T1000 (cell line): ENCODE measurements at places on chromosomes 11 and 22.

DNA sequence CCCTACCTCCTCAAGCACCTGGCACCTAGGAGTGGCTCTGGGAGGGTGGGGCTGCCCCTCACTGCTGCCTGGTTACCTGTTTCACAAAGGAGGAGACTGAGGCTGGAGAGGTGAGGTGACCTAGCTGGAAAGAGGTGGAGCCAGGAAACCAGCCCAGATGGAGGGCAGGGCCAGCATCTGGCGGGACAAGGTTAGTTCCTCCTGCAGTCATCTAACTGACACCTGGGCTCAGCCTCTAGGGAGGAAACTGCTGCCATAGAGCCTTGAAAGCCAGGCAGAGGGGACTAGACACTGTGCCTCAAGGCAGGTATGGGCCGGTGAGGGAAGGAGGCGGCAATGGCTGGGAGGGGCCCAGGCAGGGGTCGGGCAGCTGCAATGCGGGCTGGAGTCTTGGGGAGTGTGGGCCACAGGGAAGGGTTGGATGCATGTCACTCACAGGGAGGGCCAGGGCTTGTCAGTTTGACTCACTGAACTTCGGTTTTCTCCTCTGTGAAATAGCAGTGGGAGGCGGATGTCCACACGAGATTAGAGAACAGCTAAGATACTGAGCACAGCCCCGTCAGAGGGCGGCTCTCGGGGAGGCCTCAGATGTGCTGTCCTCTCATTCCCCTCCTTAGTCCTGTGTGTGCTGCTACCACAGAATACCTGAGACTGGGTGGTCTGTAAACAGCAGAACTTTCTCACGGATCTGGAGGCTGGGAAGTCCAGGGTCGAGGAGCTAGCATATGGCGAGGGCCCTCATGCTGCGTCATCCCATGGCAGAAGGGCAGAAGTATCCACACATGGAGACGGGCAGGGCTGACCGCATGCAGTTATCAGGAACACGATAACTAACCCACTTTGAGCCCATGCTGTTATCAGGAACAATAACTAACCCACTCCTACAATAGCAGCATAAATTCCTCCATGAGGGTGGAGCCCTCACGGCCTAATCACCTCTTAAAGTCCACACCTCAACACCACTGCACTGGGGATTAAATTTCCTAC lies 16.1 kb downstream of the MGAT3 start:
- no peak for DNase-seq

DNA sequence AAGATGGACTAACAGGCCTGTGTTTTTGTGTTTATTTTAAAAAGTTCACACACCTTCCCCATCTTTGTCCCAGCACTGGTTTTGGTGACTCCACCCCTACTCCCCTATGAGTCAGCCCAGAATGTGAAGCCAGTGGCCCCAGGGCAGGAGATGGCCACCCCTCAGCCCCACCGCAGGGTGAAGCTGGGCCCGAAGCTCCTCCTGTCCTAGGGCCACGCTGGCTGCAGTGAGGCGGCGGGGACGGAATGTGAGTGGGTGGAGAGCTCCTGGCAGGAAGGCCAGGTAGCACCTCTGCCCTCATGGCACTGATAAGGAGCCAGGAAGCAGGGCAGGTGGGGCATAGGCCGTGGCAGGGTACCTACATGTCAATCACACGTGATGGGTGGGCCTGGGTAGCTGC lies 39.9 kb downstream of the SGSM3 start:
- DNase-seq: peak; percentile 51

- no peak for DNase-seq
These were observed 285.0 kb downstream of the TTC28 start for GRCh38 chr22:28394513-28395110.

DNA sequence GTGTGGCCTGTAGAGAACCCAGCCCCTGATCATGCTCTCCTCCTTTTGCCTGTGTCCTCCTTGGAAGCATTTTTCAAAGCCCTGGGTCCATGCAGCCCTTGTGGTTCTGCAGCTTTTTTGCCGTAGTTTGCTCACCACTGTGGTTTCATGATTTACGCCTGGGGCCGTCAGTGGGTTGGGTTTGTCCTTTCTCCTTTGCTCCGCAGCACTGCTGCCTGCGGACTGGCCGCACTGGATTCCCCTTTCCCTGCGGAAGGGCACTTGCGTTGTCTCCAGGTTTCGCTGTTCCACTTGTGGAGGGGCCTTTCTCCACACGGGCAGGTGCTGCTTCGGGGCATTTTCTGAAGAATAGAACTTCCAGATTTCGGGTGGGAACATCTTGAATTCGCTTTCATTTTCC lies 1260.9 kb downstream of the BRD1 start:
- DNase-seq: no peak

DNA sequence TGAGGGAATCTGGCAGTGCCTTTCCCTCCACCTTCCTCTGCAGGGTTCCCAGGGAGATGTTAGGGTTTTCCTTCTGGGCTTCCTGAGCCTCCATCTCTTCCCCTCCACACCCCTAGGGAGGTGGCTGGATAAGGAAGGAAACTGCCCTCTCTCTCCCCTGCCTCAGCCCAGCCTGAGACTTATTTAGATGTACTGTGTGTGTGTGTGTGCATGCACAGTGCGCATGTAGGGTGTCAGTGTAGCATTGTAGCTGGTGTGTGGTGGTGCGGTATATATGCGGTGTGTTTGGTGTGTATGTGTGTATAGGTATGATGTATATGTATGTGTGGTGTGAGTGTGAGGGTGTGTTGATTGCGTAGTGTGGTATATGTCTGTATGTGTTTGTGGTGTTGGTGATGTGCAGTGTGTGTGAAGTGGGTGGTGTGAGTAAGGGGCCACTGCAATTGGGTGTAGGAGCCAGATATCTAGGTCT lies 1.5 kb downstream of the FXYD6 start:
- no peak for DNase-seq

GRCh38 chr11:113026778-113027177 lies 65.6 kb downstream of the NCAM1 start:
- no peak for DNase-seq

- no peak for DNase-seq
These were observed 137.7 kb downstream of the WT1 start for GRCh38 chr11:32297611-32298011.

GRCh38 chr22:48044487-48045060 lies 1282.1 kb downstream of the TBC1D22A start:
- no peak for DNase-seq

DNA sequence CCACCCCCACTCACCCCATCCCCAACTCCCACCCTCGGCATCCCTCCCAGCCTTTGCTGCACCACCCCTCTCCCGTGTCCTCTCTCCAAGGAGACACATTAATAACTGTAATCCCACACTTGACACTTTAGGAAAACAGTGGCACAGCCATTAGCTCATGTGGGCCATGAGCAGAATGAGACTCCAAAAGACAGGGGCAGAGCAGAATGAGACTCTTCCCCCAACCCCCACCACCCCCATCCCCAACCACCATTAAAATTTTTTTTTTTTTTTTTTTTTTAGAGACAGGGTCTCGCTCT lies 6.2 kb upstream of the SLCO2B1 start:
- DNase-seq: no peak

DNA sequence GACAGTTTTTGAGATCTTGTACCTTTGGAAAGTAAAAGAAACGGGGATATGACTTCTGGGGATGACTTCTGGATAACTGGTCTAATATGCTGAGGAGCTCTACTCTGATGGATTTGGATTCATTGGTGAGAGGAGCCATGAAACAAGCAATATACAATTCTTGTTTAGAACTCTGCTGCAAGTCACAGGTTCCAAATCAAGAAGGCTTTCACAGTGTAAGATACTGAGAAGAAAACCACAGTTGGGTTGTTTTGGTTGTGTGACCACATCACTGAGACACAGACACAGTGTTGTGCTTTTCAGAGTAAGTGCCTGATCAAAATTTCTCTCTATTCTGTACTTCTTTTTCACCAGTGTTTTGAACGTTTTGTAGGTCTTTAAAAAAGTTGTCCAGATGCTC lies 13.1 kb upstream of the UCP2 start:
- no peak for DNase-seq

GRCh38 chr11:69916806-69917387 lies 97.7 kb upstream of the FGF3 start:
- DNase-seq: no peak

GRCh38 chr11:87223816-87224215 lies 186.1 kb downstream of the TMEM135 start:
- no peak for DNase-seq

DNA sequence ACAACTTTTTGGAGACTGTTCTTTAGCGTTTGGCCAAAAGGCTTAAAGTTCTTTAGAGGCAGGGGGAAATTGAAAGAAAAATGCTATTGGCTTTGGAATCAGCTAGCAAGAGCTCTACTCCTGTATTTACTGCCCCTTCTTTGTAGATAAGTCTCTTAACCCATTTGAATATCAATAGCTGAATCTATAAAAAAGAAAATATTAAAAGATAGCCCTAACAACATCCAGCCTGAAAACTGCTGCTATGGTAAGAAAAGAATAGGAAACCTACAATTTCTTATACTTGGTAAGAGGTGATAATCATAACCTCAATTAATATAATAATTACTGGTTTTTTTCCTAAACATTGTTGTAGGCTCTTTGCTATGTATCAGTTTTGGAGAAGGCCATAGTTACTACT lies at the start of gene OR5B12:
Gene OR5B12 (minus strand): TSS at position 101 of the 400 bp plus-strand sequence. CDS start 2,085 bp downstream, outside the sequence.
- DNase-seq: no peak

DNA sequence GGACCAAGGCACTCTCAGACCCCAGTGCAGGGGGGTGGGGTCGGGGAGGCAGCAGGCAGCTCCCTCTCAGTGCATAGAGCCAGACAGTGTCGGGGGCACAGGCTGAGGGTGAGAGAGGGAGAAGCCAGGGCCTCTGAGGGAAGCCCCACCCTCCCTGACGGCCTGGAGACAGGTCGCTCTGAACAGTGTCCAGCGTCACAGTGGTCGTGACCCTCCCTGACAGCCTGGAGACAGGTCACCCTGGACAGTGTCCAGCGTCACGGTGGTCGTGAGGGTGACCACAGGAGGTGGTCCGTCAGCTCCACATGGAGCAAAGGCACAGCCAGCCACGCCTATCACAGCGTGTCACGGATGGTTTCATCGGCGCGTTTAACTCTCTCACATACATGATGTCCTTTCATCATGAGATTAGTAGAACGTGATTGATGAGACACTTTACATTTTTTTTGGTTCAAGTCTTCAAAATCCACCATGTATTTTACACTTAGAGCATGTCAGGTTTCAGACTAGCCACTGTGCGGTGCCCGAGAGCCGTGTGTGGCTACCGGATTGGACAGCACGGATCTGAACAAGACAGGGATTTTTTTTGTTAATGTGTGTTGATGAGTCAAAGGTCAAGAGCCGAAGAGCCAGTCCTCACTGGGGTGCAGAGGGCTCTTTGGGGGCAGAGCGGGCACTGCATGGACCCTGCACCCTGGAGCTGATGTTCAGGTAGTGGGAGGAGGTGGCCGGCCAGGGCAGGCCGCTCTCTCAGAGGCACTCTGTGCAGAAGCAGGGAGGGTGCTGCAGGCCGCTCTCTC lies 23.9 kb upstream of the PANX2 start:
- DNase-seq: no peak

GRCh38 chr11:62223095-62223494 lies 14.6 kb downstream of the SCGB2A1 start:
- no peak for DNase-seq

DNA sequence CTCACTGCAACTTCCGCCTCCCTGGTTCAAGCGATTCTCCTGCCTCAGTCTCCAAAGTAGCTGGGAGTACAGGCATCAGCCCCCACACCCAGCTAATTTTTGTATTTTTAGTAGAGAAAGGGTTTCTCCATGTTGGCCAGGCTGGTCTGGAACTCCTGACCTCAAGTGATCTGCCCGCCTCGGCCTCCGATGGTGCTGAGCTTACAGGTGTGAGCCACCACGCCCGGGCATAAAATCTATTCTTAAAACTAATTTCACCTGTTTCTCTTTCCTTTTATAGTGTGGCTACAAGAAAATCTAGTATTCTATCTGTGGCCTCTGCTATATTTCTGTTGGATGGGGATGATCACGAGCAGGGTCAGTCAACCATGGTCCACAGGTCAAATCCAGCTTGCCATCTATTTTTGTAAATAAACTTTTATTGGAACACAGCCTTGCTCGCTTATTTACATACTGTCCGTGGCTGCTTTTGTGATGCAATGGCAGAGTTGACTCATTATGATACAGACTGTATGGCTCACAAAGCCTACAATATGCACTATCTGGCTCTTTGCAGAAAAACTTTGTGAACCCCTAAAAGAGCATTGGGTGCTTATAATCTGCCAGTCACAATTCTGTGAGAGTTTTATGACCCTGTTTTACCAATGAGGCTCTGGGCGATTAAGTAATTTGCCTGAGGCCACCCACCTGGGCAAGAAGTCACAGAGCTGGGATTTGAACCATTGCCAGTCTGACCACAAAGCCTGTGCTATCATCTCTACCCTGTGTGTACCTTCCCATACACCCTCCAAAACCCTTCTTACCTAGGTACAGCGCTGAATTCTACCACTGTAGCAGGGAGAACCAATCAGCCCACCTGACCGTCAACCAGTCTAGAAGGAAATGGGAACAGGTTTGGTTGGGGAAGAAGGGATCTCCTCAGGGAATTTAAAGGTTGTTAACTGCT lies 28.3 kb downstream of the SLC1A2 start:
- peak; percentile 25 for DNase-seq

DNA sequence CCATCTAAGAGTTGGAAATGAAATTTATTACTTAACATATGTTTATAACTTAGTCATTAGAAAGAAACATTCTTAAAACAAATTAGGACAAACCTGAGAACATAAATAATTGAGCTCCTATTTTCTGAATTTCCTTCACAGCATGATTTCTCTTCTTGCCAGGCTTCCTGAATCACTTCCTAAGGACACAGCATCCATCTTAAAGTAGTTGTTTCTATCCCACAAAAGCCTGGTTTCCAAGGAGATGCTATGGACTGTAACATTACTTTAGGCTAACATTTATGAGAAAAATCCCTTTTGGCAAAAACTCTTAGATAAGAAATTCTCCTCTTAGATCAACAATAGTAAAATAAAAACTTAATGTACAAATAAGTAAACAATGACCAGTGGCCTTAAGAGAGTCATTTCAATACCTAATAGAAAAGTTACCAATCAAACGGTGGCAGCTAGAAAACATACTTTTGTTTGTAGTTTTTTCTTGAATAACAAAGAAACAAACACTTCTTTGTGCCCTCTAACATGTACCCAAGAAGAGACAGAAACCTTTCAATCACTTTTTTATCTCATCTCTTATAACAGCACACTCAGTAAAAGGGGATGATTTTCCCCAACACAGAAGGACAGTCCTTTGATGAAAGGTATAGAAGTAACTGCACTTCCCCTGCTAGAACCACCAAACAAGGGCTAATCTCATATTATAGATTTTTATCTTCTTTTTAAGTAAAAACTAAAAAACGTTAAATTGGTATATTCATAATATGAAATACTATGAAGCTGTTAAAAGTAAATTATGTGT lies 74.5 kb downstream of the TTC28 start:
- no peak for DNase-seq

- DNase-seq: no peak
These were observed 1.3 kb upstream of the LPXN start for GRCh38 chr11:58576887-58577471.

- DNase-seq: no peak
These were observed 5.6 kb upstream of the SEC14L4 start for GRCh38 chr22:30511109-30511508.

- DNase-seq: no peak
These were observed 8.1 kb downstream of the SHANK2 start for GRCh38 chr11:71244116-71244810.
